Suprapubic skin (tissue), 4 donors: ENCODE measurements at places on chromosomes 3 and 15.
A peak's percentile ranks its signal among the peaks of the same experiment; 100 is the strongest.

GRCh38 chr3:38646630-38647029 is 2.9 kb downstream of the SCN5A start:
- no peak for DNase-seq

DNA sequence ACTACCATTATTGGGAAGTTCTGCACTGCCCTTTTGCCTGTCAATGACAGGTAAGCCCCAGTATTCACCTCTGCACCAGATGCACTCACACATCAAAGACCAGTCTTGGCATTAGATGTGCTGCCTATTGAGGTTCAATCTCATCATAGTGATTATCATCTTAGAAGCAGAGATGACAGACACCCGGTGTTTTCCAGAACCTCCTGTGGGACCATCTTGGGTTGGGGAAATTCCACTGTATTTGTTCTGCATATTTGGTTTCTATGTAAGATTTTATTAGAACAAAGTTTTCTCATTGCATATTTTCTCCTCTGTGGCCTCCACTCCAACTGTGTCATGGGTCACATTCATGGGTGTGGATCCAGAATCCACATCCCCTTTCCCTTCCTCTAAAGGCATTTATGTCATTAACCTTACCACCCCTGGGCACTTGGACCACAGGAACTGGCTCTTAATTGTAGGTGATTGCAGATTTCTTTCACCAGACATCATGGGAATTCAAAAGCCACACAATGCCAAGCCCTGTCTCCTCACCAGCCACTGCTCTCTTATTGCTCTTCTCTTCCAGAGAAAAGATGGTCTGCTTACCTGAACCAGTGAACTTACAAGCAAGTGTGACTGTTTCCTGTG is 31.2 kb downstream of the PLA1A start:
- DNase-seq: no peak

DNA sequence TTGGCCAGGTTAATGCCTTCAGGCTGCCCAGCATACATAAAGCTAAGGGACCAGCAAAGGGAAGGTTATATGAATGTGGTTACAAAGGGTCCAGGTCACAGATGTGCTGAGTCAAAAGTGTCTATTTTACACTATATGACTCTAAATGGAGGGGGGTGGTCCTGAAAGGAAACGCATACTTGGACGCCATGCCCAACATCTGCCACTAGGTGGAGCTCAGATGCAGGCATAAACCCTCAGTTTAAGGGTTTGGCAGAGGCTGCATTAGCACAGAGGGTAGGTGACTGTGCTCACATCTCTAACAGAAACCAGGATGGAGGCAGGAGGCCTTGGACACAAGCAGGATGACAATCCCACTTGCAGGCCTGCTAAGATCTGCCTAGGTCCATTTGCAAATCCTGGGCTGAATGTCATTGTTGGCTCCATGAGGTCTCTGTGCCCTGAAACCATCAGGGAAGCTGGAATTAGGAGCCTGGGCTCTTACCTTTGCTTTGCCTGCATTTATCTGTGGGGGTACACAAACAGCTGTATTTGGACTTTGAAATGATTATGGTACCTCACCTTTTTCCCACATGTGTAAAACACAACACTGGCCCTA is 55.8 kb downstream of the ZNF621 start:
- DNase-seq: peak; percentile 85

- peak; percentile 80 for DNase-seq
Observed at GRCh38 chr3:149879872-149880271, 66.9 kb downstream of the RNF13 start.

GRCh38 chr15:50907601-50908208 is 778 bp upstream of the AP4E1 start:
- DNase-seq: no peak

- DNase-seq: peak; percentile 97
Observed at GRCh38 chr15:100341750-100342560, at the start of gene ADAMTS17. ADAMTS17 (minus strand) TSS chr15:100341975; CDS start chr15:100341899, 76 bp downstream.

DNA sequence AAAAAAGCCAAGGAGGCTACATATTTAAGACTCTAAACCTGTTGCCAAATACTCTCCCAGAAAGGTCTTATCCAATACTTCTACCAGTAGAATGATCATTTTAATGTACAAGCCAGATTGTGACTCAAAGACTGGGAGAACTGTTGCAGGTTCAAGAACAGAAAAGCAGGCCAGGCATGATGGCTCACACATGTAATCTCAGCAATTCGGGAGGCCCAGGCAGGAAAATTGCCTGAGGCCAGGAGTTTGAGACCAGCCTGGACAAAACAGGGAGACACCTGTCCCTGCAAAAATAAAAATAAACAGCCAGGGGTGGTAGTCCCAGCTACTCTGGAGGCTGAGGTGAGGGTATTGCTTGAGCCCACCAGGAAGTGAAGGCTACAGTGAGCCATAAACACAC is 17.8 kb upstream of the THUMPD3 start:
- DNase-seq: no peak

DNA sequence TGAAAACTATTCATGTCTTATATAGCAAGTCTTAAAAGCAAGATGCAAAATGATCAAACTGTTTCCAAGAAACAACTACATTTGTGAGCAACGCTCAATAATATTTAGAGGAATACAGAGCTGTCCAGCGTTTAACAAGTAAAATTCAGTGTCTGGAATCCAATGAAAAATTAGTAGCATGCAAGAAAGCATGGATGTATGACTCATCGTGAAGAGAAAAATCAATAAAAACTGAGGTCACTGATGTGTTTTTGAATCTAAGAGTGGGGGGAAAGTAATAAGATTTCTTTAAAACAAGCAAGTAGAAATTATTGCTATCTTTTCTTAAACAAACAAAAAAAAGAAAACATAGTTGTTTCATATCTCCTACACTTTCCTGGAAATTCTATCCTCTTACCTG is 600.3 kb upstream of the GOLIM4 start:
- no peak for DNase-seq

- no peak for DNase-seq
Observed at GRCh38 chr3:150451329-150452048, 43.4 kb downstream of the TSC22D2 start.

- no peak for DNase-seq
Observed at GRCh38 chr3:106068381-106068780, 199.6 kb upstream of the CBLB start.

- no peak for DNase-seq
Observed at GRCh38 chr3:49238274-49239127, 38.5 kb downstream of the C3orf62 start.

DNA sequence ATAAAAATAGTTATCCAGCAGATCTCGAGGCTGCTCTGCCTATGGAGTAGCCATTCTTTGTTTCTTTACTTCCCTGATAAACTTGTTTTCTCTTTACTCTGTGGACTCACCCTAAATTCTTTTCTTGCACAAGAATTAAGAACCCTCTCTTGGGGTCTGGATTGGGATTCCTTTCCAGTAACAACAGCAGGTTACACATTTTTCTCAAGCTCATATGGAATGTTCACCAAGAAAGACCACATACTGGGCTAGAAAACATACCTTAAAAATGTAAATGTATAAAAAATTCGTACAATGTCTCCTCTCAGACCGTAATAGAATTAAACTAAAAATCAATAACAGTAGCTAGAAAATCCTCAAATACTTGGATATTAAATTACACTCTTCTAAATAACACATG is 299.2 kb downstream of the CNTN3 start:
- DNase-seq: no peak

DNA sequence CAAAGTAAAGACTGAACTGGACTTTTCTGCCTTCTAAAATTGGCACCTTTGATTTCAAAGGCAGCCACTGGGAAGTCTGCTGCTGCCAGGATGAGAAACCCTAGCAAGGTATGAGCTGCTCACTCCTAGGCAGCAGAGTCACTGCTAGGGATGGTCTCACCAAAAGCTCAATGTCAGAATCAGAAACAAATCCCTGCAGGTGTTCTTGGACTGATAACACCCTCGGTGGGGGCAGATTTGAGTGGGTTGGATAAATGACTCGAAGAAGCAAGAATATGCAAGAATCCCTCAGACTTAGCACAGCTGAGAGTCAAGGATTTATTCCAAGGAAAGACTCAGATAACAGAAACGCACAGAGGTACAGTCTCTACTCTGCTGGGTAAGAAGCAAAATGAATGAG is 90.4 kb downstream of the PRICKLE2 start:
- DNase-seq: no peak

- no peak for DNase-seq
Observed at GRCh38 chr3:81216192-81216591, 545.3 kb downstream of the GBE1 start.

DNA sequence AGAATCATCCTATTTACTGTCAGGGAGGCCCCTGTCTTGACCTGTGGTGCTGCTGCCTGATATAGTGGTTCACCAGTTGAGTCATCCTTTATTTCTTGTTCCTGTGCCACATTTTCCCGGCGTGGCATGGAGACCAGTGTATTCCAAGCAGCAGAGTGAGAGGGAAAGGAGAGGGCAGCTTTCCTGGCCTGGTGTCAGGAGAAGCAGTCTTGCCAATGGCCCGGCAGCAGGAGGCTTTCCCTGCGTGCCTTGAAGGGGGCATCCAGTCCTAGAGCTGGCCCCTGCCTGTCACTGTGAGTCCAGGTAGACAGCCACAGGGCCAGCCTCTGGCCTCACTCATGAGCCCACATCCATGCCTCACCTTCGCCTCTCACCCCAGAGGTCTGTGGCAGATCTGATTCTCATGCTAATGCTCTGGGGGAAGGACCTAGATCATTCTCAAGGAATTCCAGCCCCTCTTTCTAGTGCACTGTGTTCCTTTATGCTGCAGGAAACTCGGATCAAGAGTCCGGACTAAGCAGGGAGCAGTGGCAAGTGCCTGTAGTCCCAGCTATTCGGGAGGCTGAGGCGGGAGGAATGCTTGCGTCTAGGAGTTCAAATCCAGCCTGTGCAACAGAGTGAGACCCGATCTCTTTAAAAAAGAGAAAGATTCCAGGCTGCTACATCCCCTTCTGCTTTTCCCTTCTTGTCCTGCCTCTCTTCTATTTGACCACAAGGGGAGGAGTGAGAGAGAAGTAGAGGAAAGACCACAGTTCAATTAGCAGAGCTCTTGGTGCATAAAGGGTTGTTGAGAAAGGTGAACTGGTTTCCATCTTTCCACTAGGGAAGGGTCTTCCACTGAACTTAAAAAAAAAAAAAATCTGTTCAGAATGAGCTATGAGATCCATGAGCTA is 66.8 kb upstream of the HACD2 start:
- no peak for DNase-seq

GRCh38 chr3:44104043-44104442 is 137.6 kb upstream of the TOPAZ1 start:
- DNase-seq: no peak
